M059J (cell line): ENCODE measurements at places on chromosomes 5 and 9.

GRCh38 chr9:75491533-75491932 lies 398.9 kb upstream of the PCSK5 start:
- DNase-seq = no peak

GRCh38 chr9:95197692-95198271 lies 119.7 kb downstream of the FANCC start:
- DNase-seq = peak; percentile 49

DNA sequence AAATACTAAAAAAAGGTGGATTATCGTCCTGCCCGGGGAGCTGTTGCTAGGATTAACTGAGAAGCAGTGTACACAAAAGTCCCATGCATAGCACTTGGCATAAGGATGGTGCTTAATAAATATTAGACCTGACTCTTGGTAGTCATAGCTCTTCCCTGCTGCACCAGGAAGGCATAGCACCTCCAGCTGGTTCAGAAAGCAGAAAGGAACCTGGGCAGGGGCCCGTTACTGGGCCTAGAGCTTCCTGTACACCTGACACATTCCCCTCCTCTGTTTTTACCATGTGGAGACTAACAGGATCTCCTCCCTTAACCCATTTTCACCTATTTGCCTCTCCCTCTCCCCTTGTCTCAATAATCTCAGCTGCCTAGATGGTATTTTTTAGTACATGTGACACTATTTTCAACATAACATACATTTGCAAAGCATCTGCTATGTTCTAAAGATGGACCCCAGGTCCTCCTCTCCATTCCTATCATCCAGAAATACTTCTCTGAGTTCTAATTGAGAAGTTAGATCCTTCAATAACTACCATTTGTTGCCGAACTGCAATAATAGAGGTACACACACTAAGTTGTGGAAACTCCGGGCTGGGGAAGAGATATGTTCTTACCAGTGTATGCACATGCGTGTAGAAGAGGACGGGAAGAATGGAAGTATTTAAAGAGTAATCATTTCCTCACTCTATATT lies 3.2 kb upstream of the ANP32B start:
- DNase-seq = no peak

GRCh38 chr5:147309621-147310020 lies 74.8 kb downstream of the STK32A start:
- peak; percentile 20 for DNase-seq

GRCh38 chr5:56323505-56323904 lies 90.4 kb upstream of the ANKRD55 start:
- peak; percentile 88 for DNase-seq

- no peak for DNase-seq
These were observed 30.7 kb upstream of the AUH start for GRCh38 chr9:91392435-91392834.

DNA sequence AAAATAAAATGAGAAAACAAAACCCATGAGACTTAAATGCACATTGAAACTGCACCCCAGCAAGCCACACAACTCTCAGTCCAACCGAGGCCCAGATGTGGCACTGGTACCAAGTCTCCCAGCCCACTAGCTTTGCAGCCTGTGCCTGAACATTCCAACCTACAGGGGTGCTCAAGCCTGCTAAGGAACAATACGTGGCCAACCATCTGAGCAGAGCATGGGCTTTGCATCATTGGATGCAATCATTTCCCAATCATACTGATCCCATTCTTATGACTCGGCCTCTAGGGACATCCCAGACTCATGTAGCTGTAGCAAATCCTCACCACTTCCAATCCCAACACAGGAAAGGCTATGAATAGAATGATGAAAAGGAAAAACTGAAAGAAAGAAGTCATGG lies 297.2 kb downstream of the SPOCK1 start:
- peak; percentile 60 for DNase-seq

DNA sequence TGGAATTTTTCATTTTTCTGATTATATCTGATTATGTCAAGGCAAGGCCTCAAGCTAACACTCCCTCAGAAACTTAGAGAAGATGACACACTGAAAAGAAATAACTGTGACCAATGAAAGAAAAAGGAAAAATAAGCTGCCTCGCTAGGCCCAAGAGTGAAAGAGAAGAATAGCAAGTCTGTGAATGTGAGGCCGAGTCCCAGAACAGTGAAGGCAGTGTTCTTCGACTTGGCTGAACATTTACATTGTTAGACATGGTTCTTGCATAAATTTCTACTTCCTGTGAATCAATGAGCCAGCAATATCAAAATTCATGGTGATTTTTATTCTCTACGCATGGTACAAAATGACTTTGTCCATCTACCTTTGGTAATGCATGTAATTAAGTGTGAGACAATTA lies at the start of gene ATP10B:
Gene ATP10B (minus strand): TSS at position 163 of the 400 bp plus-strand sequence. CDS start 164,137 bp downstream, outside the sequence.
- no peak for DNase-seq

GRCh38 chr5:133861161-133861737 lies 107.2 kb downstream of the C5orf15 start:
- no peak for DNase-seq

GRCh38 chr9:134870301-134870694 lies 10.3 kb upstream of the FCN2 start:
- DNase-seq = no peak

DNA sequence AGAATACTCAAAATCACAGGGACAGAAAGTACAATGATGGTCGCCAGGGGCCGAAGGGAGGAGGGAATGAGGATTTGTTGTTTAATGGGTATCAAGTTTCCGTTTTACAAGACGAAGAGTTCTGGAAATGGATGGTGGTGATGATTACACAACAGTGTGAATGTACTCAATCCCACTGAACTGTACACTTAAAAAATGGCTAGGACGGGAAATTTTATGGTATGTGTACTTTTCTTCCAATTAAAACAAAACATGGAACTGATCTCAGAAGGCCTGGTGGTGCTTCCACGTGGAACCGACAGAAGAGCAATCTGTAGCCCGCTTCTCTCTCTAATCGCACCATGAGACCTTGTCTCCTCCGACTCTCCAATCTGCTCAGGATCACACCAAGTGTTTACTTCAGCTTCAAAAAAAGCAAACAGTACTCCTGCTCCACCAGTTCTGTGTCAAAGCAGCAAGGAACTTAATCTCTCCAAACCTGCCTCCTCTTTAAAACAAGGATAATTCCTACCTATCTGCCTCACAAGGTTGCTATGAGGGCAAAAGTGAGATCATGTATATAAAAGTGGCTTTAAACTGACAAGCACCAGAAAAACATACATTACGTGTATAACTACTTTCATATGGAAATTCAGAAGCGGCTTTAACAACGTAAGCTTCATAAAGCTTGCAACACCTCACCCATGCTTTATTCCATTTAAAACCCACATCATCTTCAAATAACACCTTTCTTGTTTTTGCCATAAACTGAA lies 2.1 kb downstream of the ECPAS start:
- DNase-seq = no peak

DNA sequence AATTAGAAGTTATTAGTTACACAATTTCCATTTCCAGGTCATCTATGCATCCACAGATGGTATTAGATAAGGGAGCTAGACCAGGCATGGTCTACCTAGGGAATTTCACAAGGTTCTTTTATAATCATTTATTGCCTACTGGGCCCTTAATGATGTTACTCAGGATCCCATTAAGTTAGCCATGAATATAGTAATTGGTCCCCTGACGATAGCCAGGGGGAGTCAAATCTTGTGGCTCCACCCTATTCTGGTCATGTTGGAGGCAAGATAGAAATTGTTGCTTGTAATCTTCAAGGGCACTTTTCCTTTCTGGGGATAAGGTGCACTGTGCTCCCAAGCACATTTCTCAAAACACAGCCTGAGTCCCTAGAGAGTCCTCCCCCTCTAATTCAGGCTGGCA lies 14.1 kb upstream of the ELL2 start:
- no peak for DNase-seq

- DNase-seq = no peak
These were observed 4.4 kb upstream of the TBC1D13 start for GRCh38 chr9:128782669-128783068.

DNA sequence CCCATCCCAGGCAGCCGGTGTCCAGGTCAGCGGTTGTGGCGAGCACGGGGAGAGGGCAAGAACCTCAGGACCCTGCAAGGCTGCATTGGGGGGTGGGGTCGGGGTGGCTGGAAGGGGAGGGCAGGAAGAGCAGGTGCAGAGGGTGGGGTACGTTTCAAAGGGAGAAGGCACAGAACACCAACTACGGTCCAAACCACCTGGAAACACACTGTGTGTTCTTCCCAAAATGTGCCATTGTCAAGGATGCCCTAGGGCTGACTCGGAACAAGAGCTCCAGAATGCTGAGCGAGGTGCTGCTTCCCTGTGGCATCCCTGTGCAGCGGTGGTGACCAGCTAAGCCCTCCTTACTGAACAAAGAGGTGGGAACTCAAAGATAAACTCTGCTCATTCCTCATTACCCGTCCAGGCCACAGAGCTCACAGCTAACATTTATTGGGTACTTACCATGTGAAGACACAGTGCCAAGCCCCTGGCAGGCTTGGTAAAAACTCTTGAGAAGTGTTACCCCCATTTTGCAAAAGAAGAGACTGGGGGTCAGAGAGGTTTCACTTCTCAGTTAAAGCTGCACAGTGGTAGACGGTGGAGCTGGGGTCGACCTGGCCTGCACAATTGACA lies 153.8 kb downstream of the COL23A1 start:
- DNase-seq = no peak

GRCh38 chr9:25629231-25629630 lies 49.0 kb downstream of the TUSC1 start:
- no peak for DNase-seq

GRCh38 chr5:78275998-78276543 lies 18.4 kb downstream of the AP3B1 start:
- DNase-seq = peak; percentile 21

- DNase-seq = no peak
These were observed 1068.0 kb downstream of the MAT2B start for GRCh38 chr5:164573397-164573796.

- DNase-seq = no peak
These were observed 146.4 kb downstream of the YIPF5 start for GRCh38 chr5:144024090-144024489.

GRCh38 chr9:16150501-16150900 lies 597.7 kb downstream of the CCDC171 start:
- DNase-seq = no peak

GRCh38 chr9:105890046-105890822 lies 195.9 kb downstream of the TMEM38B start:
- DNase-seq = no peak

DNA sequence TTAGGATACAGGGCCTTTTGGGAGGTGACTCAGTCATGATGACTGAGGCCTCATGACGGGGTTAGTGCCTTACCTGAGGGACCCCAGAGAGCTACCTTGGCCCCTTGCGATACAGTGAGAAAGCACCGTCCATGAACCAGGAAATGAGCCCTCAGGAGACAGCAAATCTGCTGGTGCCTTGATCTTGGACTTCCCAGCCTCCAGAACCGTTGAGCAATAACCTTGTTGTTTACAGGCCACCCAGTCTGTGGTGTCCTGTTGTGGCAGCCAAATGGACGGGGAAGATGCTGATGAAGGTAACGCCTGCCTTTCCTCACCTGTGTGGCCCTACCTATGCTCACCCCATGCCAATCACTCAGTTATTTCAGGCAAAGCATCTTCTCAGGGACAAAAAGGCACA lies 5.6 kb upstream of the GFPT2 start:
- DNase-seq = no peak

- DNase-seq = no peak
These were observed 273.3 kb downstream of the MAN2A1 start for GRCh38 chr5:109962882-109963603.

DNA sequence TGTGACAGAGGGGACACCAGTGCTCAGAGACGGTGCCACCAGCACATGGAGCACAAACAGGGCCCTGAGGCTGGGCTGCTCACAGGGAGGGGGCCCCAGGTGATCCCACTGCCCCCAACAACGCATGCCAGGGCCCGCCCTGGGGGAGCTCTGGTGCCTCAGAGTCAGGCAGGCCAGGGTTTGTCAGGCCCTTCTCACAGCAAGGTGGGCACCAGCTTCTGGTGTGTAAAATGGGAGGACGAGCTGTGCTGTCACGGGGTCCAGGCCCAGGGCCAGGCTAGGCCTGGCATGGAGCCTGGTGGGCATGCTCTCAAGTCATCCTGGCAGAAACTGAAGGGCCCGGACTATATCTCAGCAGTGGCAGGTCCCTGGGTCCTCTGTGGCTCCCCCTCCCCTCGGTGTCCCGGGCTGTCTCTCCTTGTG lies 34.5 kb downstream of the PRRT1B start:
- no peak for DNase-seq

- peak; percentile 39 for DNase-seq
These were observed 45.1 kb downstream of the BNC2 start for GRCh38 chr9:16825331-16825725.
